Peyer's patch (tissue), 4 donors: ENCODE measurements at places on chromosomes 3 and 15.

- H3K36me3 ChIP-seq: no peaks in the 10 kb centered on the region
- DNase-seq: no peak
- no peak overlapping the region for H3K4me3 ChIP-seq
- H3K27ac ChIP-seq: no peak overlapping the region
Measured at GRCh38 chr3:155730843-155731242, 14.0 kb downstream of the PLCH1 start.

DNA sequence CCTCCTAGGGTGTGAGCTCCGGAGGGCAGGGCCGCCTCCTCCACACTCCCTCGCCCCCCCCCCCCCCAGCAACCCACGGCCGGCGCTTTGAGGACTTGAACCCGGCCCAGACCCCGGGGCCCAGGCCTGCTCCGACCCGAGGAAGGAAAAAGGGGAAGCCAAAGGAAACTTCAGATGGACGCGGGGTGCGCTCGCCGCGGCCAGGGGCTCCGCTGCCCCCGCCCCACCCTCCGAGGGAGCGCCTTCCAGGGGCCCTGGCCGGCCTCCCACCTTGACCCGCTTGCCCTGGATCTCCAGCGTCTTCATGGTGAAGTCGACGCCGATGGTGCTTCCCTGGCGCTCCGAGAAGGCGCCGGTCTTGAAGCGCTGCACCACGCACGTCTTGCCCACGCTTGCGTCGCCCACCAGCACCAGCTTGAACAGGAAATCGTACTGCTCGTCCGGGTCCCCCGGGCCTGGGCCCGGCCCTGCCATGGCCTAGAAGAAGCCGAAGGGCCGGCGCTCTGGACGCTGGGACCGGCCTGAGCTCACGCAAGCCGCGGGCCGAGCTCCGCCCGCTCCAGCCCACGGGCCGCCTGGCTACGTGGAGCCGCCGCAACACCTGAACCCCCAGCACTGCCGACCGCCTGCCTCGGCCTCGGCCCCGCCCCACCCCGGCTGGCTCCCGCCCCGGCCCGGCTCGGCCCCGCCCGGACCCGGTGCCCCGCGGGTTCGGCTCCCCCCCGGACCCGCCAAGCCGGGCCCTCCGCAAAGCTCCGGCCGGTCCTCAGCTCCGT, 400 bp downstream of the RAB43 start:
- H3K4me1 ChIP-seq: peaks cover 15% of the 10 kb centered on the region
- H3K27me3 ChIP-seq: no peaks in the 10 kb centered on the region
- H3K4me3 ChIP-seq: peak overlapping the region; percentile 94
- no peaks in the 10 kb centered on the region for H3K36me3 ChIP-seq
- peak overlapping the region; percentile 97 for H3K27ac ChIP-seq
- DNase-seq: no peak

DNA sequence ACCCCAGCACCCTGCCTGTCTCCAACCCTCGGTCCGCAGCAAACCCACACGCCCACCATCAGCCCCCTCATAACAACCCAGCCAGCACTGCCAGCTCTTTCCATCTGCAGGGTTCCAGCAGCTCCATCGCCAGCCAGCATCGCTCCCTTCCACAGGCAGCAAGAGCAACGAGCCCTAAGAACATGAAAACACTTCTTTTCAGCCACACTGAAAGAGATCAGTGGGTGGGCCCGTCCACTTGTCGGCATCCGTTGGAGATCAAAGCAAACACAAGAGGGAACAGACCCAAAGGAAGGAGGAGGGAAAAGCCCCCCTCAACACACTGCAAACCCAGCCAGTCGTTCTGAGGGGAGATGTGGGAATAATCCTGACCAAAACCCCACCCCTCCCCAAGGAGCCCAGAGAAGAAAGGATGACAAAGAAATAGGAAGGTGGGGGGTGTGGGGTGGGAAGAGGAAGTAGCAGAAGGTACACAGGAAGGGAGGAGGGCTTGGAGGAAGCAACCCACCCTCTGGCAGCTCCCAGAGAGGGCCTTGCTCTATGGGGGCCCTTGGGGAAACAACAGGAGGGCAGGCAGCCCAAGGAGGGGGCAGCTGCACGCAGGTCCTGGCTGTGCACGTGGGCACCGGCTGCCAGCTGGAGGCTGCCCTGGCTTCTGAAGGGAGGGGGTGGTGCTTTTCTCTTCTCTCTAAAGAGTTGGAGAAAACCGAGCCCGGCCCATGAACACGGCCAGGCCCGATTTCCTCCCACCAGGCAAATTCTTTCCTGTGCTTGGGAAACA, 473.6 kb upstream of the PROK2 start:
- H3K4me1 ChIP-seq: peaks cover 16% of the 10 kb centered on the region
- DNase-seq: no peak
- no peak overlapping the region for H3K27ac ChIP-seq
- no peaks in the 10 kb centered on the region for H3K36me3 ChIP-seq

- peak overlapping the region; percentile 60 for H3K27ac ChIP-seq
- DNase-seq: no peak
- peaks cover 5% of the 10 kb centered on the region for H3K36me3 ChIP-seq
- peak overlapping the region; percentile 6 for H3K4me3 ChIP-seq
Measured at GRCh38 chr3:63969876-63970275, 53.4 kb downstream of the PSMD6 start.

GRCh38 chr3:184039414-184039813, 7.9 kb downstream of the HTR3D start:
- no peak for DNase-seq
- H3K27me3 ChIP-seq: no peaks in the 10 kb centered on the region
- no peaks in the 10 kb centered on the region for H3K36me3 ChIP-seq
- no peak overlapping the region for H3K27ac ChIP-seq
- no peaks in the 10 kb centered on the region for H3K4me1 ChIP-seq

GRCh38 chr15:62067448-62068044, 769 bp downstream of the C2CD4A start:
- no peak overlapping the region for H3K27ac ChIP-seq
- peak overlapping the region; percentile 75 for H3K4me3 ChIP-seq
- peaks cover 15% of the 10 kb centered on the region for H3K4me1 ChIP-seq
- H3K36me3 ChIP-seq: no peaks in the 10 kb centered on the region

GRCh38 chr3:123687286-123687685, 102.4 kb upstream of the HACD2 start:
- no peak overlapping the region for H3K27ac ChIP-seq
- DNase-seq: no peak
- no peaks in the 10 kb centered on the region for H3K27me3 ChIP-seq
- H3K36me3 ChIP-seq: peaks cover 29% of the 10 kb centered on the region
- no peaks in the 10 kb centered on the region for H3K4me1 ChIP-seq

GRCh38 chr3:44428910-44429309, 48.6 kb downstream of the ZNF445 start:
- no peak for DNase-seq
- no peaks in the 10 kb centered on the region for H3K36me3 ChIP-seq
- no peak overlapping the region for H3K27ac ChIP-seq
- H3K27me3 ChIP-seq: no peaks in the 10 kb centered on the region

GRCh38 chr3:78860567-78860966, 907.2 kb downstream of the ROBO1 start:
- H3K4me1 ChIP-seq: no peaks in the 10 kb centered on the region
- no peaks in the 10 kb centered on the region for H3K27me3 ChIP-seq
- DNase-seq: no peak

DNA sequence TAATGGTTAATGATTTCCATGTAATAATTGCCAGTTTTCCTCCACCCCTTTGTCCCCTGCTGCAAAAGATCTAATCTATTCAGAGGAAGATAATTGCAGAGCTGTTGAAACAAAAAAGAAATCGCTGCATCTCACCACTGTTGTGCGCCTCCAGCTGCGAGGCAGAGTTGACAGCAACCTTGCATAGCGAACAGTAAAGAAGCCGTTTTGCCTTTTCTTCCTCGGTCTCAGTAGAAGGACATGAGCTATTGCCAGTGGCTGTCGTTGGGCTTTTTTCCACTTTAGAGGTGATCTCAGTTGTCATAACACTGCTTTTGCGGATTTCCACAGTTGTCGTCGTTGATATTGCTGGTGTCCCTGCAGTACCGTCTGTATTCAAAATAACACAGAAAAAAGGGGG, 314.2 kb downstream of the ZNF385D start:
- H3K4me3 ChIP-seq: no peak overlapping the region
- H3K27ac ChIP-seq: no peak overlapping the region
- no peaks in the 10 kb centered on the region for H3K27me3 ChIP-seq
- DNase-seq: no peak
- H3K4me1 ChIP-seq: no peaks in the 10 kb centered on the region
- no peaks in the 10 kb centered on the region for H3K36me3 ChIP-seq
